Neural crest cell (in vitro differentiated cells): ENCODE measurements at places on chromosomes 4 and X.

DNA sequence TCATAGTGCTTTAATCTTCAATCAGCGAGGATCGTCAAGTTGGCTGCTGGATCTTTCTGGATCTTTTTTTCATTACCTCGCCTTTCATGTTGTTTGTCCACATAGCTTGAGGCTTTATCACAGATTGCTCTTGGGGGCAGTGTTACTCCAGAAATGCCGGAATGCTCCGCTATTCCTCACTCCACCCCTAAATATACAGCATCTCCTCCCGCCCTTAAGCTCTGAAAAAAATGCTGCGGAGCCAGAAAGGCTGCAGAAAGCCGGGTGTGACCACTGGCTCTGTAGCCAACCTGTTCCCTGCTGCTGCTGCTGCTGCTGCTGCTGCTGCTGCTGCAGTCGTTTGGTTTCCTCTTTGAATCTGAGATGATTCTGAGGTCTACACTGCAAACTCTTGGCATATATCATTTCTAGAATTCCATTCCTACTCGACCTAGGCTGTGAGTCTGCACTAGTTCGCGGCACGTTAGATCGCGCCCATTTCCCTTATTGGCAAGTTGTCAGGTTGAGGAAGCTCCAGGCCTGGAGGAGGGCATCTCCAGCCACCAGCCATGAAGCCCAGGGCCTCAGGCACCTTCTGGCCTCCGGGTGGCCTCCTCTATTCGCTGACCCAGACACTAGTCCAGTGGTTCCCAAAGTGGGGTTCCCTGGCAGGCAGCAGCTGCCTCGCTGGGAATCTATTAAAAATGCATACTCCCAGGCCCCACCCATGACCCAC is 34.2 kb downstream of the WDR13 start:
- peak; percentile 62 for DNase-seq

DNA sequence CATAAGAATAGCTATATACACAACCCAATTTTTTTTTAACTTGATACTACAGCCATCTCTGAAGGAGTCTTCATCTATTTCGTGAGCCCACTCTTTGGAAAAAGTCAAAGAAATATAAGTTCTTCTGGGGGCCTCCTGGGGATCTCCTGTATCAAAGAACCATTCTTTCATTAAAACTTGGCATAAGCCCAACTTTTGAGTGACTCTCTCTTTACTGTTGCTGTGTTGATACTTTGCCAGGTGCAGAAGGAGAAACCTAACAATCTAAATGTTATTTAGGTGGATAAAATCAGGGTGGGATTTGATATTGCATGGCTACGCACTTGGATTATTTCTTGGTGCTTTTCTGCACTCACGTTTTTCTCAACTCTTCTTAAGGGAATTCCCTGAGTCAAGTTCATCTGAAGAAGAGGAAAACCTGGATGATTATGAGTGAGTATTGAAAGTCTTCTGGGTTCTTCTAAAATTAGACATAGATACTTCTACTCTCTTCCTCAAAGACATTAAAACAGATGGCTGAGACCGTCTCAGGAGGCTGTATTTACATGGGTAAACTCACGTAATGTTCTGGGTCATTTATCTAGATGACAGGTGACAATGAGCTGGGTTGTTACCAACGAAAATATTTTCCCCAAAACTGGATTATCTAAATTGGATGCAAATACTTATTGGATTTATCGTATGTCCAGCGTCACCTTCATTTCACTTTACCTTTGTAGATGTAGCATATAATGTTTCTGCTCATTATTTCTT is 25.2 kb downstream of the BMX start:
- DNase-seq: no peak

DNA sequence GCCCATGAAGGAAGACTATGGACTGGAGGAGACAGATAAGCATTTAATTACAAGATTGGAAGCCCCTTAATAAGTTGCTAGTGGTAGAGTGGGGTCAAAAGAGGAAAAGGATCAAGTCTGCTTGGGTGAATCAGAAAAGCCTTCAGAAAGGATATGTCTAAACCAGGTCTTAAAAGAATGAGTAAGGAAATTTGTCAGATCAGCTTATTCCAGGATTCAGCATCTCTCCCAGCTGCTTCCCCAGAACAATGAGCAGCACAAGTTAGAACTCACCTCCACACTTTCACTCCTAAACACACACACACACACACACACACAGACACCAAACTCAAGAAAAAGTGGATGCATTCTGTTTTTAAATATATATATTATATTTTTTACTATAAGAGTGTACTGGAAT is 166.5 kb downstream of the CPEB2 start:
- no peak for DNase-seq

DNA sequence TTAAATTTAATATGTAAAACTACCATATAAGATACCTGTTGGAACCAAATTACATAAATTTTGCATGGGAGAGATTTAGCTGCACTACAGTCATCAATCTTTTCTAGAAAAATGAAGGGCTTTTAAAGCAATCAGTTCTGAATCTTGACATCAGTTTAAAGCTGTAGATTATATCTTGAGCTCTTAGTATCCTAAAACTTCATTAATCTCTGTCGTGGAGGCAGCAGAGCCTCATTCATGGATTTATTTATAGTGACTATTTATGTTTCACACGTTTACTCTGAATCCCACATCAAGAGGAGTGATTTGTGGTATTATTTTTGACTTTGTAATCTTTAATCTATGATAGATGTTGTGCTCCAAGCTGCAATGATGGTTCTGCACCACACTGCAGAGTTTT is 175.9 kb downstream of the PDGFC start:
- DNase-seq: no peak

- DNase-seq: no peak
Measured at GRCh38 chrX:113741744-113742143, 842.1 kb upstream of the HTR2C start.

DNA sequence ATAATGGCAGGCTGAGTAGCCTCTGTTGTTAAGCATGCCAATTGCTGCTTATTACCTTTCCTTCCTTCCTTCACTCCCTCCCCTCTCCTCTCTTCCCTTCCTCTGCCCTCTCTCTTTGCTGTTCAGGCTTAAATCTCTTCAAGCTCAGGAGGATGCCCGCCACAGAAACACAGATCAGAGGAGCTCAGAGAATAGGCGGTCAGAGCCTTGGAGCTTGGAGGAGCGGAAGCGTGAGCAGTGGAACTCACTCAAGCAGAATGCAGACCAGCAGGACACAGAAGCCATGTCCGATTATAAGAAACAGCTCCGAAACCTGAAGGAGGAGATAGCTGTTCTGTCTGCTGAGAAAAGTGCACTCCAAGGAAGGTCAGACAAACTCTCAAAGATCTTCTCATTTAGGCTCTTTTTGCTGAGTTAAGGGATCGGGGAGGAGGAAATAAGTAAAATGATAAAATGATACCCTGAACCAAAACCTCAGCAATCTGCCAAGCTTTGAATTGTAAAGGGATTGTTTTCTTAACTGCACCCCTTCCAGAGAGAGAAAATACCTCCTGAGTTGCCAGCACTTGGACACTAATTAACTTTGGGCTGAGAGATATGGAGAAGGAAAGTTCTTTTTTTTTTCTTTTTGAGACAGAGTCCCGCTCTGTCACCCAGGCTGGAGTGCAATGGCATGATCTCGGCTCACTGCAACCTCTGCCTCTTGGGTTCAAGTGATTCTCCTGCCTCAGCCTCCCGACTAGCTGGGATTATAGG is 20.9 kb downstream of the SPATA18 start:
- DNase-seq: no peak

DNA sequence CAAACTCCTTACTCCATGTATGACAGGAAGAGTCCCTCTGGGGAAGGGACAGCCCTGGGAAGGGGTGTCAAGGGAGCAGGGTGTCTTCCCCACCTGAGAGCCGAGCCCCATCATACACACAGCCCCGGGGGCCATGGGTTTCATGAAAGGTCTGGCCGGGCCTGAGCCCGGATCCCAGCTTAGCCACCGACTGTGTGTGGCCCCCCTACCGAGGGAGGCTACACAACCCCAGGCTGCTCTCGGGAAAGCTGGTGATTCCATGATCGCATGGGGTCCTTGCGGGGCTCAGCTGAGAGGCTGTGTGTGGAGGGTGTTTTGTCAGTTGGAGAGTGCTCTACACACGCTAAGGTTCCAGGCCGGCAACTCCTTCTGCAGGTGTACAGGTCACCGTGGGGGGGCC is 55.6 kb downstream of the SORCS2 start:
- no peak for DNase-seq

- DNase-seq: no peak
Measured at GRCh38 chr4:6465955-6466354, 6.5 kb downstream of the PPP2R2C start.

- no peak for DNase-seq
Measured at GRCh38 chrX:24498975-24499374, 33.9 kb downstream of the PDK3 start.

- no peak for DNase-seq
Measured at GRCh38 chrX:15464704-15465103, 28.4 kb downstream of the PIR start.

DNA sequence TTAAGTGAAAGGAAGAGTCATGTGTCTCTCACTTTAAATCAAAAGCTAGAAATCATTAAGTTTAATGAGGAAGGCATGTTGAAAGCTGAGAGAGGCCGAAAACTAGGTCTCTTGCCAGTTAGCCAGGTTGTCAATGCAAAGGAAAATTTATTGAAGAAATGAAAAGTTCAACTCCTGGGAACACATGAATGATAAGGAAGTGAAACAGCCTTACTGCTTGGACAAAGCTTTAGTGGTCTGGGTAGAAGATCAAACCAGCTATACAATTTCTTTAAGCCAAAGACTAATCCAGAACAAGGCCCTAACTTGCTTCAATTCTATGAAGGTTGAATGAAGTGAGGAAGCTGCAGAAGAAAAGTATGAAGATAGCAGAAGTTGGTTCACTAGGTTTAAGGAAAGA is 24.9 kb downstream of the RHOH start:
- no peak for DNase-seq

- DNase-seq: no peak
Measured at GRCh38 chr4:2280531-2281300, 18.8 kb upstream of the MXD4 start.

DNA sequence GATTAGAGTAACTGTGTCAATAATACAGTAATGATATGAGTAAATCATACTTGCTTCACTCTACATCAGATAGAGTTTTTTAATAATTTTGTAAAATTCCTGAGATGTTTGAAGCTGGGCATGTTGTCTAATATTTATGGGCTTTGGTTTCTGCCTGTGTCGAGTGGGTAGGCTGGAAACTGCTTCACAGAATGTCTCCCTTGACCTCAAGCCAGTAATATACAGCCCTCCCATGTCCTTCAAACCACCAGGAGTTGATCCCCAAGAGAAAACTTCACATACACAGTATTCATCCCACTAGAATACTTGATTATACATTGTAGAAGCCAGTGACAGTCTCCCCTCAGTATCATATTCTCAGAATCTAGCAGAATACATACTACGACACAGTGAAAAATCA is 284.8 kb upstream of the TENM3 start:
- no peak for DNase-seq

DNA sequence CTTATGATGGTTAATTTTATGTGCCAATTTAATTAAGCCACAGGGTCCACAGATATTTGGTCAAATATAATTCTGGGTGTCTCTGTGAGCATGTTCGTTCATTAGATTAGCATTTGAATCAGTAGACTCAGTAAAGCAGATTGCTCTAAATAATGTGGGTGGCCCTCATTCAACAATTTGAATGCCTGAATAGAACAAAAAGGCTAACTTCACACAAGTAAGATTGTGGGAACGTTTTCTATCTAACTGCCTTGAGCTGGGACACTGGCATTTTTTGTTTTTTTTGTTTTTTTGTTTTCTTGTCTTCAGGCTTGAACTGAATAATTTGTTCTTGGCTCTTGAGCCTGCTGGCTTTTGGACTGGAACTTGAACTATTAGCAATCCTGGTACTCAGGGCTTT is 292.4 kb upstream of the SPANXN4 start:
- no peak for DNase-seq

DNA sequence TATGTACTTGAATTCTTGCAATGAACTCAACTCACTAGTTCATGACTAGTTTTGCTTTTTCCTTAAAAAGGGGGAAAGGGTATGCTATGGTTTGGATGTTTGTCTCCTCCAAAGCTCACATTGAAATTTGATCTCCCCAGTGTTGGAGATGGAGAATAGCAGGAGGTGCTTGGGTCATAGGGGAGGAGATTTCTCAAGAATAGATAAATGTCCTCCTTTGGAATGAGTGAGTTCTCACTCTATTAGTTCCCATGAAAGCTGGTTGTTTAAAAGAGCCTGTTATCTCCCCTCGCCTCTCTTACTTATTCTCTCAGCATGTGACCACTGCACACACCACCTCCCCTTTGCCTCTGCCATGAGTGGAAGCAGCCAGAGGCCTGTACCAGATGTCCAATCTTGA is 109.4 kb upstream of the INTU start:
- DNase-seq: no peak

GRCh38 chr4:6441758-6442157 is 30.7 kb downstream of the PPP2R2C start:
- no peak for DNase-seq

DNA sequence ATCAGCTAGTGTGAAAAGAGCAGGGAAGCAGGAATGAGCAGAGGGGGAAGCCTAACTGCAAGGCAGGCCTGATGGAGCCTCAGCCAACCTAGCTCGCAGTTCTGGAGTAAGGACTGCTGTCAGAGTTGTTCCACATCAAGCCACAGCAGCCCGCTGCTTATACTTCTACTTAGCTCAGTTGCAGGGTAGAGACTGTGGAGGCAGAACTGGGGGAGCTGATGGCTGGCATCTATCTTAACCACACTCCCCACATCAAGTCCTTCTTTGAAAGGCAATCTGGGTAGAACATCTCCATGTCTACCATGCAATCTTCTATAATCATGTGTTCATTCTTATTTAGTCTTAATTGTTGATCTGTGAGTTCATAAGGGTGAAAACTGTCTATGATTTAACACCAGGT is 46.1 kb downstream of the DDX60 start:
- no peak for DNase-seq

DNA sequence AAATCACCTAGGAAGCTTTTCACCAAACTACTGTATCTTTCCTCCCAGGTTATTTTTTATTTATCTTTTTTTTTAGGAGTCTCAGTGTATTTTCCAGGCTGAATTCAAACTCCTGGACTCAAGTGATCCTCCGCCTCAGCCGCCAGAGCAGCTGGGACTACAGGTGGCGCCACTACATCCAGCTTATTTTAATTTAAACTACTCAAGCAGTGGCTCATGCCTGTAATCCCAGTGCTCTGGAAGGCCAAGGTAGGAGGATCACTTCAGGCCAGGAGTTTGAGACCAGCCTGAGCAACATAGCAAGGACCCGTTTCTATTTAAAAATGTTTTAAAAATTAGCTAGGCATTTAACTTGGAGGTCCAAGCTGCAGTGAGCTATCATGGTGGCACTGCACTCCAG is 37.8 kb downstream of the LEF1 start:
- DNase-seq: no peak

DNA sequence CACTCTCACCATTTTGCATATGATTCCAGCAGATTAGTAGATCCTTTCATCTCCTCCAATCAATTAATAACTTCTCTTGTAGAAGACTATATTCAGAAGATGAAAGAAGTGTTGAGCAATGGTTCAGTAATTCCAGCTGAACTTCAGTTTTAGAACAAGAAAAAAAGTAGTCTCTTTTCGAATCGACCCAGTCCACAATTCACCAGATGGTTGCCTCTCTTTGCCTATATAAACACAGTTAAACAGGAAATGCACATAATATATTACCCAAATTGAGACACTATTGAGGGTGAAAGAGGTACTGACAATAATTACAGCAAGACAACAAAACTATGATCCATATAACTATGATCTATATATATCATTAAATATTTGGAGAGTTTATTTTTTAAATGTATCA is 16.8 kb upstream of the FAM241A start:
- no peak for DNase-seq
